ENCODE measurements at places on chromosomes 2 and 18. TPM values are rescaled to one million over a fixed set of nuclear protein-coding genes. Genes with fewer than 3 reads are reported as not detected.

Gene TMEM198
- 0.81 TPM for polyA plus RNA-seq

Gene TFPI
- 1.1 TPM for polyA plus RNA-seq

Gene KIF1A
- 0.01 TPM for polyA plus RNA-seq

Gene GYPC
- polyA plus RNA-seq = not detected

- no peak for DNase-seq
Observed at GRCh38 chr2:149224543-149224942, 105.8 kb upstream of the LYPD6 start.

DNA sequence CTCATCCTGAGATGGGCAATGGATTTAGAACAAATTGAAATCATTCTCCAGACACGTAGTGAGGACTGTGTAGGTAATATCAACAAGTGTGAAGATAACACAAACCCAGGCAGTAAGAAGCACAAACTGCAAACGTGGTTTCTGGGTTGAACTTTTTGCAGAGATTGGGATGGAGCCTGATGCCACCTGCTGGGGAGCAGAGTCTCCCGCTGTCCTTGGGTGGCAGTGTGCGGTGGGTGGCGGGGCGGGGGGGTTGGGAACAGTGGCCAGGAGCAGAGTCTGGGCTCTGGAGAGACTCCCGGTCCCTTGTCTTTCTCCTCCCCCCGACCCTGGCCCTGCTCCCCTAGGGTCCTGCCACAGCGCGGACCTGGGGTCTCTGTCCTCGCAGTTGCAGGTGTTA, 19.5 kb downstream of the TRAF3IP1 start:
- no peak for DNase-seq

DNA sequence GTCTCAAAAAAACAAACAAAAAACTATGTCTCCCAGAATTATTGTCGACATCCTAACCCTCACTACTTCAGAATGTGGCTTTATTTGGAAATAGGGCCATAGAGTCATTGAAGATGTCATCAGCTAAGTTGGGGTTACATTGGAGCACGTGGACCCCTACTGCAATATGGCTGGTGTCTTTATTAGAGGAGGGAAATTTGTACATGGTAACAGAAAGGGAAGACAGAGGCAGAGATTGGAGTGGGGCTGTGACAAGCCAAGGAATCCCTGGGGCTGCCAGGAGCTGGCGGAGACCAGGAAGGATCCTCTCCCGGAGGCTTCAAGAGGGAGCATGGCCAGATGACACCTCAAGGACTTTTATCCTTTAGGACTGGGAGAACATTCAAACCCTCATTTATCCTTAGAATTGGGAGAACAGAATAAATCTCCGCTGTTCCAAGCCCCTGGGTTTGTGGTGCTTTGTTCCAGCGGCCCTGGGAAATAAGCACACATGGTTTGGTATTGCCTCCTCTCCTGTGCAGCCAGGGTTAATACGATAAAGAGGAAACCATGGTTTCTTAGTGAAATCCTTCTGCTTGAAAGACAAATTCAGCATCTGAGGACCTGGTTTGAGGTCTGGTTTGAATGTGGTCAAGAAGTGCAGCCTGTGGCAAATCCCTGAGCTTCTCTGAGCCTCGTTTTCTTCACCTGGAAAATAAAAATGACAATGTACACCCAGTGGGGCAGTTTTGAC, 184.7 kb downstream of the MYCN start:
- DNase-seq = no peak

DNA sequence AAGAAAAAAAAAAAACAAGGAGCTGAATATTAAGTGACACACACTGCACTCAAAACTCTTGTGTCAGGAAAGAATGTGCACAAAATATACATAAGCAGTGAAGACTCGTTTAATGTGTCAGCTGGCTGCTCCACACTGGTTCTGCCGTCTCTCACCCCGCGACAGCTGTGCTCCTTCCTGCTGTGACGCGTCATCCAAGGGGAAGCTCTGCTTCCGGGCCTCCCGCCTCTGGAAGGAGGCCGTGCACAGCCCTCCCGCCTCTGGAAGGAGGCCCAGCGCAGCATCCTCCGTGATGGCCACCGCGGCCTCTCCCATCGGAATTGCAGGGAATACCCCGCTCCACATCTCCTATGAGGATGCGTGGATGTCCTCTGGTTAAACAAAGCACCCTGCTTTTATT, 151.0 kb downstream of the HDAC4 start:
- no peak for DNase-seq
